ENCODE measurements at places on chromosomes 13 and 19.

- no peak for DNase-seq
Observed at GRCh38 chr13:94722609-94723345, 10.4 kb upstream of the SOX21 start.

GRCh38 chr13:67008075-67008668 lies 222.0 kb downstream of the PCDH9 start:
- DNase-seq = no peak

- DNase-seq = peak; percentile 49
Observed at GRCh38 chr19:17841810-17842662, 5.7 kb downstream of the JAK3 start.

DNA sequence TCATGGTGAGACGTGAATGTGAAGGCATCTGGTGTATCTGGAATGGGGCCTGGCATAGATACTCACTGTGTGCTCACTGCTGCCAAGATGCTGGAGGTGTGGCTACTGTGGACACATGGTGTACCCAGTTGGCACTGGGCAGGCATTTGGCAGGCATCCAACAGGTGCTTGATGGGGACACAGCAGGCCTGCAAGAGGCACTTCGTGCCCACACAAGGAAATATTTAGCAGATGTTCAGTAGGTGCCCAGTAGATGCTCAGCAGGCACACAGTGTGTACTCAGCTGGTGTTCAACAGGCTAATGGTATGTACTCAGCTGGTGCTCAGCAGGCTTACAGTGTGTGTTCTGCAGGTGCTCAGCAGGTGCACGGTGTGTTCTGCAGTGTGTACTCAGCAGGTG lies 14.2 kb downstream of the CRTC1 start:
- DNase-seq = no peak

GRCh38 chr13:111515307-111515617 lies 194.8 kb downstream of the TEX29 start:
- DNase-seq = no peak
